AG09309 (cell line): ENCODE measurements at places on chromosomes 2 and 18.
A peak's percentile ranks its signal among the peaks of the same experiment; 100 is the strongest.

GRCh38 chr2:148451046-148451445 is 193.5 kb upstream of the EPC2 start:
- DNase-seq, result no peak

GRCh38 chr18:48886520-48887293 is 64.1 kb downstream of the SMAD7 start:
- DNase-seq, result no peak

DNA sequence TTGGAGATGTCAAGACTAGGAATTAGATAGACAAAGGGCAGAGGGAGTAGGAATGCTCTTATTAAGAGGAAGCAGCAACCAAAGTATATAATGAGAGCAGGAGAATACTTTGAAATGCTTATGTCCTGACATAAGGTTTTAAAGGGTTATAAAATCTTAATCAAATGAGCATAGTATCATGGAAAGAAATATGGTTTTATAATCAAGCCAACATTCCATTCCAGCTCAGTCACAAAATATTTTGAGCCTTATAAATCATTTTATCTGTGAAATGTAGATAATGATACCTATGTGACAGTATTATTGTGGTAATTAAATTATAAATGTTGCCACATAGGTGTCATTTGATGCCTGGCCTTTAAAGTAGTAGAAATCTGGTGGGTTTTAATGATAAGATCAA is 17.6 kb downstream of the VSNL1 start:
- no peak for DNase-seq

DNA sequence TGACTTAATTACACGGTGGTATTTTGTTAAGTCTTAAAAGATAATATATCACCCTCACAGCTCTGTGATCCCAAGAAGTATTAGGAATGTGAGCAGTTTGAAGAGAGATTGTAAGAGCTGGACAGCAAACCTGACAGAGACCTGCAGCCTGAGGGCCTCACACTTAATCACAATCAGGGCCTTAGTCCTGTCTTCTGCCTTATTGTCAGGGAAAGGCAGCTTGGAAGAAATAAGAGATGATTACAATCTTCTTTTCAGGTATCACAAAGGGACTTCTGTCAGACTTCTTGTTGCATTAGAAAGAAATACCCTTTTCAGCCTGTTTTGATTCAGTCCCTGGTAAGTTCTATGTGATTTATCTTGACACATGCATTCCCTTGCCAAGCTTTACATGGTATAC is 1433.8 kb upstream of the SLC39A10 start:
- no peak for DNase-seq

GRCh38 chr2:32960647-32961403 is 14.1 kb downstream of the LTBP1 start:
- DNase-seq, result no peak

DNA sequence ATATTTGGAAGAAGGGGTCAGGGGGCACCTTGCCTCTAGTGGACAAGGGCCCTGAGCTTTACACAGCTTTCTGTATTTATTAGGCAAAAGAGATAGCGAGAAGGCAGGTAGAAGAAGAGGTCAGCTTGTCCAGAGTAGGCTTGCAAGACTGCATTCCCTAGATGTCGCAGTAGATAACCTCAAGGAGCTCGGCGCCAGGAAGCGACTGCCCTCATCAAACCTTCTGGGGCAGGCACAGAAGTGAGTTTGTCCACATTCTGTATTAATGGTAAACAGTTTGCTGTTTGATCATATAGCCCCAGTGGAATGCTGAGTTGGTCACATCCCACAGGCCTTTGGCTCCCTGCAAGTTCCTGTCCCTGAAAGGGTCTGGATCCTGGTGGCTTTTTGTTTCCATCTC is 7.0 kb downstream of the CHCHD5 start:
- no peak for DNase-seq

DNA sequence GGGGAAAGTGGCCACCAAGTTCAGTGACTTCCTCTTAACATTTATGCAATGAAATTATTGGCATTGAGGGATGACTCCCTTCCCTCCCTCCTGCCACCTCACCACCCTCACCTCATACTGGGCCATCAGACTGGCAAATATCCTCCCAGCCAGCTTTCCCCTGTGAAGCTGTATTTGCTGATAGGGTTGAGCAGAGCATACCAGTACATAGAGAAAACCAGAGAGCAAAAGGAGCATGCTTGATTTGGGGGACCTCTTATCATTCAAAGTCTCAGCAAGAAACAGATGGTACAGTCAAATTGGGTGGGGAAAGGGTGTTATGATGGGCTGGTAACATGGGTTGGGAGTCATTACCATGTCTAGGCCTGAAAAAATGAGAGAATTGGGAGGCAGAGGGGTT is 19.1 kb upstream of the B3GNT2 start:
- no peak for DNase-seq

GRCh38 chr2:96250188-96250587 is 15.6 kb downstream of the TMEM127 start:
- DNase-seq, result no peak

GRCh38 chr2:17752246-17752645 is 1.4 kb downstream of the SMC6 start:
- no peak for DNase-seq

DNA sequence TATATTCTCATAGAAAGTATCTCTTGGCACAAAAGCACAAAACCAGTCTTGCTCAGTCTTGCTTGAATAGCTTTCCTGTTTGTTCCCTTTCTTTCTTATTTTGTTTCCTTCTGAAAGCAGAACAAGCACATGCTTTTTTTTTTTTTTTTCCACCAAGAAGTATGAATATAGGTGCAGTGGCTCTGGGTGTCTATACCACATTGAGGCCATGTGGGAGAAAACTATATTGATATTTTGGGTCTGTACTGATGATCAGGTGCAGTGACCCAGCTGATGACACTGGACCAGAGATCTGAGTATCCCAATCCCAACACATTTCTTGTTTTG is 28.7 kb downstream of the GEMIN6 start:
- no peak for DNase-seq

GRCh38 chr2:54722641-54723040 is 821 bp upstream of the EML6 start:
- peak; percentile 41 for DNase-seq

GRCh38 chr18:36594621-36595020 is 234.2 kb downstream of the TPGS2 start:
- no peak for DNase-seq

- DNase-seq, result no peak
Observed at GRCh38 chr2:225379856-225380255, 19.7 kb upstream of the NYAP2 start.

- no peak for DNase-seq
Observed at GRCh38 chr18:9683418-9684396, 24.4 kb upstream of the RAB31 start.
